Activated T-cell treated with anti-CD3 and anti-CD28 coated beads, Interleukin-2, amount 50 U/mL, for 72 hours (primary cell): ENCODE measurements at places on chromosomes 2 and 18.

DNA sequence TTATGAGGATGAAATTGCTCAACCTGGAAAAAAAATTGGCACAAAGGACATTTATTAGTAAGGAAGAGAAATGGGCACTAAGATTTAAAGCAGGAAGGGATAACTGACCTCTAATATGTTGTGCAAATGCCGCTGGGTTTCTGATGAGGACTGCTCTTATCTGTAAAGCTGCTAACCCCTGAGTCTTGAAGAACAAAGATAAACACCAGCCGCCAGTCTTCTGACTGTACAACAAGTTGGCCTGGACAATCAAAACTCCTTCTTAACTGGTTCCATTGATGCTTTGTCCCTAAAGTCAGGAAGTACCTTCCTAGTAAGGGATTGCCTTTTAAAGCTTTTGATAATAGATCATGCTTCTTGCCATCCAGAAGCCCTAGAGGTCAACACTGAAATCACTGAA is 301.8 kb downstream of the TRIB2 start:
- no peak for DNase-seq
- no peaks in the 10 kb centered on the region for H3K36me3 ChIP-seq
- no peaks in the 10 kb centered on the region for H3K4me1 ChIP-seq
- no peak overlapping the region for H3K27ac ChIP-seq

DNA sequence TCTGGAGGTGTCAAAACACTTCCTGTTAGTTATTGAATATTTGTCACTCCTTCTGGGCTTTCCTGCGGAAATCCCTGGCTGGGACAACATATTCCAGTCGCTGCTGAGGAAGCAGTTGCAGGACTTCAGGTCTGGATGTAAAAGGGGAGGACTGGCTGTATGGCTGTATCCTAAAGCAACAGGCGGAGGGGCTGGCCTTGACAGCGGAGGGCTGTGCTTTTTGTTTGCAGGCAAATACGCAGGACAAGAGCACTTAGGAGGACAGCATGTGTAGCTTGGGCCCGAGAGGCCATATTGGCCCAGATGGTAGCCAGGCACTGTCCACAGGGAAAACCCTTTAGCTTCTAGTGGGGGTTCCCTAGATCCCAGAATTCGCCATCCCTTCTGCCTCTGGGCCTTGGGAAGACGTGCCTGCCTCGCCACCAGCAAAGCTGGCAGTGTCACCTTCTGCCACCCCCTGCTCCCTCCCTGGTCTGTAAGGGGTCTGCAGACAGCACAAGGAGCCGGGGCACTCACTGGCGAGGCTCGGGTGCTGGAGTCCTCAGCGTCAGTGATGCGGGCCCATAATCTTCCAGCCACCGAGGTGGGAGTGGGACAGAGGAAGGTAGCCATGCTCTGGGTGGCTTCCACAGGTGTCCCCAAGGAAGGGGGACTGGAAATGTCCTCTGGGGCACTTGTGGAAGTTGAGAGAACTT is 6.7 kb downstream of the NPPC start:
- peaks cover 9% of the 10 kb centered on the region for H3K4me1 ChIP-seq
- no peak overlapping the region for H3K27ac ChIP-seq
- peaks cover 11% of the 10 kb centered on the region for H3K27me3 ChIP-seq
- no peak for DNase-seq
- no peak overlapping the region for H3K4me3 ChIP-seq

GRCh38 chr2:131724019-131724418 is 196.3 kb downstream of the CCDC74A start:
- no peaks in the 10 kb centered on the region for H3K4me1 ChIP-seq
- no peak overlapping the region for H3K27ac ChIP-seq
- DNase-seq, result no peak
- no peaks in the 10 kb centered on the region for H3K27me3 ChIP-seq
- H3K36me3 ChIP-seq, result no peaks in the 10 kb centered on the region

DNA sequence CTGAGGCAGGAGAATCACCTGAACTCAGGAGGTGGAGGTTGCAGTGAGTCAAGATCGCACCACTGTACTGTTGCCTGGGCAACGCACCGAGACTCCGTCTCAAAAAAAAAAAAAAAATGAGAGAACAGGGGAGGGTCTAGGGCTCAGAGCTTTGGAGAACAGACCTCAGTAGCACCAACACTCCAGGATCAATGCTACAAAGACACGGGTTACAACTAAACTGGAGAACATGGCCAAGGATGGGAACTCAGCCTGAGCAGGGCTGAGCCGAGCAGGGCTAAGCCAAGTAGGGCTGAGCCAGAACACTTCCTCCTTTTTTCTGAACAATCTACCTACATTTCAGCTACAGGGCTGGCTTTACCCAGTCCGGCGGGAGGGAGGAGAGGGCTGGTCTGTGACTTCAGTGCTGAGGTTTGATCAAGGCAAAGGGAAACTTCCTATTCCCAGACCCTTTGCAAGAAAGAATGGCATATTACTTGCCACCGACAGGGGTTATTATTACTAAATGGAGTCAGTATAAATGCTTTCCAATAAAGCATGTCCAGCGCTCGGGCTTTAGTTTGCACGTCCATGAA is 2.9 kb upstream of the CASP8 start:
- H3K27ac ChIP-seq, result peak overlapping the region; percentile 98
- H3K36me3 ChIP-seq, result peaks cover 11% of the 10 kb centered on the region
- peak overlapping the region; percentile 95 for H3K4me3 ChIP-seq

GRCh38 chr2:96116424-96116878 is at the start of gene ADRA2B:
TSS of gene ADRA2B (minus strand) at chr2:96116571. CDS start at chr2:96116149, 422 bp downstream.
- H3K27ac ChIP-seq, result peak within 1 kb of the TSS; percentile 67
- peak; percentile 78 for DNase-seq
- H3K27me3 ChIP-seq, result peaks cover 44% of the 10 kb centered on the region
- H3K4me1 ChIP-seq, result peaks cover 25% of the 10 kb centered on the region
- H3K4me3 ChIP-seq, result peak within 1 kb of the TSS; percentile 86

GRCh38 chr18:12839526-12840196 is 44.4 kb downstream of the PTPN2 start:
- DNase-seq, result peak; percentile 66
- peak overlapping the region; percentile 57 for H3K4me3 ChIP-seq

GRCh38 chr2:173161040-173161439 is 85.4 kb downstream of the MAP3K20 start:
- H3K27me3 ChIP-seq, result peaks cover 12% of the 10 kb centered on the region
- H3K36me3 ChIP-seq, result peaks cover 2% of the 10 kb centered on the region
- H3K27ac ChIP-seq, result no peak overlapping the region
- no peak overlapping the region for H3K4me3 ChIP-seq
- no peak for DNase-seq
- H3K4me1 ChIP-seq, result peaks cover 5% of the 10 kb centered on the region

GRCh38 chr2:177489719-177490301 is 97.2 kb downstream of the AGPS start:
- no peak overlapping the region for H3K27ac ChIP-seq
- no peaks in the 10 kb centered on the region for H3K4me1 ChIP-seq
- H3K27me3 ChIP-seq, result no peaks in the 10 kb centered on the region
- peaks cover 6% of the 10 kb centered on the region for H3K36me3 ChIP-seq
- H3K4me3 ChIP-seq, result no peak overlapping the region

- no peak overlapping the region for H3K27ac ChIP-seq
- H3K36me3 ChIP-seq, result peaks cover 4% of the 10 kb centered on the region
- no peaks in the 10 kb centered on the region for H3K27me3 ChIP-seq
- H3K4me1 ChIP-seq, result peaks cover 18% of the 10 kb centered on the region
- no peak overlapping the region for H3K4me3 ChIP-seq
Measured at GRCh38 chr18:77043541-77044280, 88.9 kb downstream of the MBP start.

- no peak overlapping the region for H3K27ac ChIP-seq
- no peaks in the 10 kb centered on the region for H3K4me1 ChIP-seq
- DNase-seq, result no peak
- peaks cover 12% of the 10 kb centered on the region for H3K27me3 ChIP-seq
- H3K4me3 ChIP-seq, result no peak overlapping the region
Measured at GRCh38 chr2:63827749-63828148, 13.9 kb upstream of the UGP2 start.

- peaks cover 5% of the 10 kb centered on the region for H3K4me1 ChIP-seq
- H3K27me3 ChIP-seq, result peaks cover 17% of the 10 kb centered on the region
- DNase-seq, result peak; percentile 37
- H3K27ac ChIP-seq, result no peak overlapping the region
- no peaks in the 10 kb centered on the region for H3K36me3 ChIP-seq
Measured at GRCh38 chr18:21897811-21898210, 157.2 kb downstream of the MIB1 start.

DNA sequence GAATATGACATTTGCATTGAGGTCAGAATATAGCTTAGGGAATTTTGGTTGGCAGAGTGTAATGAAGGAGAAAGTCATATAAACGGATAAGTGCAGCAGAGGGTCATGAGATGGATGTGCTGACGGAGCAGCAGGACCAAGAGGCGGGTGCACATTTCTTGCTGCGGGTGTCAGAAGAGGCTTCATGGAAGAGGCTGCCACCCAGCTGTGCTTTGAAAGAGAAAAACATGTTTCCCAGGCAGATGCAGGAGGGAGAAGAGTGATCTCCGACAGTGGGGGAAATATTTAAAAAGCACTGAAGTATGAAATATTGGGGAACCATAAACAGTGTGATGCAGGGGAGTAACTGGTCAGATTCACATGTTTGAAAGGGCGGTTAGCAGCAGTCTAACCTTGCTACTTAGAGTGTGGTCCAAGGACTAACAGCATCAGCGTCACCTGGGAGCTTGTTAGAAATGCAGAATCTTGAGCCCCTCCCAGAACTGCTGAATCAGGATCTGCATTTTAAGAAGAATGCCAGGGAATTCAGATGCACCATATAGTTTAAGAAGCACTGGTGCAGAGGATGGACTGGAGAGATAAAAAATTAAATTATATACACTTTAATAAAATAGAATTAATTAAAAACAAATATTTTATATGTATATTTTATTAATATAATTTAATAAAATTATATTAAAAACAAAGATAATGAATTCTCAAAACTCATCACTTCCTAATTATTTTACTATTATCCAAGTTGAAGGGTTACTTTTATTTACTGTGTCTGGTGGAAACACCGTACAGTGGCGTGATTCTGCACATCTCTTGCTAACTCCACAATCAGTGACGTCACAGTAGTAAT is 36.1 kb upstream of the SCYGR1 start:
- no peak overlapping the region for H3K4me3 ChIP-seq
- H3K36me3 ChIP-seq, result no peaks in the 10 kb centered on the region
- no peak overlapping the region for H3K27ac ChIP-seq
- no peaks in the 10 kb centered on the region for H3K27me3 ChIP-seq
- DNase-seq, result no peak

DNA sequence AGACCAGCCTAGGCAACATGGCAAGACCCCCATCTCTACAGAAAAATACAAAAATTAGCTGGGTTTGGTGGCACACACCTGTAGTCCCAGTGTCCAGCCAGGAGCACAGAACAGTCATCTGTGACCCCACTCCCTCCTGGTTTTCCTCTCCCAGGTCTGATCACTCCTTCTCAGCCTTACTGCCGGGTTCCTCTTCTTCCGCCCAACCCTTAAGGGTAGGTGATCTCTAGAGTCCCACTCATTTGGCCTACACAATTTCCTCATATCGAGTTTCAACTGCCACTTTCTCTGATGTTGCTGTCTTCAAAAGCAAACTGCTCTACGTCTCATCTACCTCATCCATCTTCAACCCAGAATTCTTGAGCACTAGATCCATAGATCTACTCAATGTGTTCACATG is 13.4 kb upstream of the MAT2A start:
- H3K36me3 ChIP-seq, result no peaks in the 10 kb centered on the region
- H3K27ac ChIP-seq, result no peak overlapping the region
- DNase-seq, result no peak
- peaks cover 12% of the 10 kb centered on the region for H3K27me3 ChIP-seq
- no peak overlapping the region for H3K4me3 ChIP-seq

DNA sequence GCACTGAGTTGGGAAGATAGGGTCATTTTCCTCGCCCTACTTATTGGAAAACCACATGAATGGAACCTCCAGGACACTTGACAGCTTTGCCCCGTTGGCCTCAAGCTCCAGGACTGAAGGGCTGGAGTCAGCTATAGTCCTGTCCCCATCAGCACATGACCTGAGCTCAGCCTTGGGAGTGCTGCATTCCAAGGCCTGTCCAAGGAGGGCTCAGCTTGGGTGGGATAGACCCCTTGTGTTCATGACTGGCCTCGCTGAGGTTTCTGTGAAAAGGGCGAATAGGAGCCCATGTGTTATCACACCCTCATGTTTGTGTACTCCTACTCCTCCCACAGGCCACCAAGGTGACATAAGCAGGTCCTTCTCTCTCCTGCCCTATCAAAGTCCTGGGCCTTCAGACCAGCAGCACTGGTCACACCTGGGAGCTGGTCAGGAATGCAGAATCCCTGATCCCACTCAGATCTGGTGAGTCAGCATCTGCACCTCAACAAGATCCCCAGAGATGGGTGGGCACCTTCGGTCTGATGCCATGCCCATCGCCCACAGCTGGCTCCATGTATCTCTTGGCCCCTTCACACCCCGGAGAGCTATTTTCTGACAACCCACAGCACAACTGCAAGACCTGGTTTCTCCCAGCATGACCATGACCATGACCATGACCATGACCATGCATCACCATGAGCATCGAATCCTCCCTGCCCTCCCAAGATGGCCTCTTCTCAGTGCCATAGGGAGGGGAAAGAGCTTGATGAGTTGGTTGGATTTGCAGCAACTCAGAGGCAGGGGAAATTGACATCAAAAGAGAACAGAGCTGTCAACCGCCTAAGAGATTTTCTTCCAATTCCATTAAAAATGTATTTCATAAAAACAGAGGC is 83.0 kb upstream of the RAB6C start:
- no peak overlapping the region for H3K4me3 ChIP-seq
- no peak for DNase-seq
- H3K36me3 ChIP-seq, result no peaks in the 10 kb centered on the region
- H3K27me3 ChIP-seq, result no peaks in the 10 kb centered on the region

DNA sequence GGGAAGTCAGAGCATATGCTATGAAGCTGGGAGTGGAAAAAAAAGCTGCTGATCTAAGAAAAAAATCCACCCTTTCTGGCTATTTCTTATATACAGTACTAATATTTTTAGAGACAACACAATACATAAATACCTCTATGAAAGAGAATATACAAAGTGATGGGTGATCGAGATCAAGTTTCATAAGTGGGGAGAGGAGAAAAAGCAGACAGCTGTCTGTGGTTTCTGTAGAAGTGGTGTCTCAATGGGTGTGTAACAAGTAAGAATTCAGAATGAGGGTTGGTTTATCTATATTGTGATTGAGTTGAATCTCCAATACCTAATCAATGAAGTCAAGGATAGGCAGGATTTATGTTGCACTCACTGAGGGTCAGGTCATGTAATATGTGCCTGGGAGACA is 191.0 kb downstream of the HNMT start:
- no peaks in the 10 kb centered on the region for H3K36me3 ChIP-seq
- no peaks in the 10 kb centered on the region for H3K4me1 ChIP-seq

- no peaks in the 10 kb centered on the region for H3K36me3 ChIP-seq
- H3K27me3 ChIP-seq, result no peaks in the 10 kb centered on the region
- DNase-seq, result no peak
- H3K27ac ChIP-seq, result no peak overlapping the region
- no peak overlapping the region for H3K4me3 ChIP-seq
- H3K4me1 ChIP-seq, result no peaks in the 10 kb centered on the region
Measured at GRCh38 chr18:66895631-66896030, 291.7 kb upstream of the CDH19 start.

DNA sequence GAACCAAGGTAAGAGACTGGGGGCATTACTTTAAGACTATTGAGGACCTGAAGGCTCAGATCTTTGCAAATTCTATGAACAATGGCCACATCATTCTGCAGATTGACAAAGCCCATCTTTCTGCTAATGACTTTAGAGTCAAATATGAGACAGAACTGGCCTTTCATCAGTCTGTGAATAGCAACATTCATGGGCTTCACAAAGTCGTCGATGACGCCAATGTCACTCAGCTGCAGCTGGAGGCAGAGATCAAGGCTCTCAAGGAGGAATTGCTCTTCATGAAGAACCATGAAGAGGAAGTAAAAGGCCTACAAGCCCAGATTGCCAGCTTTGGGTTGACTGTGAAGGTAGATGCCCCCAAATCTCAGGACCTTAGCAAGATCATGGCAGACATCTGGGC is 43.8 kb upstream of the SLC4A10 start:
- no peak overlapping the region for H3K4me3 ChIP-seq
- H3K27me3 ChIP-seq, result no peaks in the 10 kb centered on the region
- H3K4me1 ChIP-seq, result no peaks in the 10 kb centered on the region
- H3K27ac ChIP-seq, result no peak overlapping the region
- DNase-seq, result no peak
